ENCODE measurements at places on chromosomes 3 and 15. TPM values are rescaled to one million over a fixed set of nuclear protein-coding genes. Genes with fewer than 3 reads are reported as not detected.
A peak's percentile ranks its signal among the peaks of the same experiment; 100 is the strongest.

- H3K4me1 ChIP-seq: peaks cover 61% of the 10 kb centered on the region
- H3K27me3 ChIP-seq: no peaks in the 10 kb centered on the region
- no peaks in the 10 kb centered on the region for H3K36me3 ChIP-seq
- no peak overlapping the region for H3K4me3 ChIP-seq
These were observed 116.3 kb downstream of the PDZRN3 start for GRCh38 chr3:73508330-73508954.

DNA sequence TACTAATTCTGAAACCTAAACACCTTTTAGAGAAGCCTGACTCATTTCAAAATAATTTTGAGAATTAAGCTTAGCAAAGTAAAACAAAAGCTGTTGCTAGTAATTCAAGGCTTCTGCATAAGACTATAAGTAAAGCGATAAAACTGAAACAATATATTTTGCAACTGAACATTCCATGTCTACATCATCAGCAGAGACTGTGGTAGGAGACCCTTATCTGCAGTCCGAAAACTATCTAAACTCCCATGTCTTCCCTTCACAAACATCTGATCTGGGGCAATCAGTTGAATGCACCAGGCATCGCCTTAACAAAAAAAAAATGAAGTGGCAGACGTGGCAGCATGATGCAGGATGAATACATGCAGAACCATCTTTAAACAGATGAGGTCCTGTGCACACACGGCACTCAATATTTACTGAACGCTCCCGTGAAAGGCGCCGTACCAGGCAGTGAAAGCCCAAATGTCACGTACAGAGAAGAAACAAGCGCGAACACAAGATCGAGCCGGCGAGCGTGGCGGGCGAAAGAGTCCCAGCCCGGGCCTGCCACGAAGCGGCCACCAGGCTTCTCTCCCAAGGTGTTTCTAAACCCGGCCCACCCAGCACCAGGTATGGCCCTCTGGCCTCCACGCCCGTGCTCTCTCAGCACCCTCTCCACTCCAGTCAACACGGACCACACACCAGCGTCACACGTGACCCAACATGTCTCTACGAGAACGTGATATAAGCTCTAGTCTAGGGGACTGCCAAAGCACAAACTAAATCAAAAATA lies 63.0 kb downstream of the CHSY1 start:
- H3K4me3 ChIP-seq: peak overlapping the region; percentile 43
- H3K27me3 ChIP-seq: no peaks in the 10 kb centered on the region
- H3K27ac ChIP-seq: peak overlapping the region; percentile 88
- H3K4me1 ChIP-seq: no peaks in the 10 kb centered on the region
- no peak for DNase-seq

Gene SPPL2A
- total RNA-seq: 139 TPM

Gene OXSM
- total RNA-seq: 17.2 TPM

Gene RLBP1
- not detected for total RNA-seq
